ENCODE measurements at places on chromosomes 13 and 19. TPM values are rescaled to one million over a fixed set of nuclear protein-coding genes. Genes with fewer than 3 reads are reported as not detected.

The TEKTIP1 gene
- total RNA-seq: not detected

The LHB gene
- total RNA-seq: not detected

The TPRX1 gene
- total RNA-seq: not detected

The KLK15 gene
- not detected for total RNA-seq

The FAM32A gene
- 112 TPM for total RNA-seq

The PSG6 gene
- total RNA-seq: not detected

The FPR3 gene
- total RNA-seq: 3.9 TPM

The SIGLEC5 gene
- 1.6 TPM for total RNA-seq

The TMEM91 gene
- 17.0 TPM for total RNA-seq

The ZNF135 gene
- 16.2 TPM for total RNA-seq

The ZNF429 gene
- total RNA-seq: 12.8 TPM

The PIK3R2 gene
- 8.8 TPM for total RNA-seq

The DMAC2 gene
- 41.3 TPM for total RNA-seq

The PCDH8 gene
- not detected for total RNA-seq

DNA sequence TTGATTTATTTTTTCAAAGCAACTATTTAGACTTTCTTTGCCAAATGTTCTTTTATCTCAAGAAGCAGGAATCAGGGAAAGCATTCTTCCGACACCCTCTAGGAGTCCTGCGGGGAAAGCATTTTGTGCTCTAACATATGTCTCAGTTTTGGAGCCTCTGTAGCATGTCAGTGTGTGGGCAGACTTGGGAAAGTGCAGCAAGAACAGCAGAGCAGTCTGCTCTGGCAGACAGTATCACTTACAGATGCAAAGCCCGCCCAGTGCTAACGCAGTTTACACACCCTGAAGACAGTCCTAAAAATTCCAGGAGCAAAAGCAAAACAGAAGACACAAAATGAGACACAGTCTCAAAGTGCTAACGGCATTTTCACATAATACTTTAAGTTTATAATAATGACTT is 393.5 kb downstream of the KLF12 start:
- H3K4me3 ChIP-seq: peak overlapping the region; percentile 23
- H3K36me3 ChIP-seq: no peaks in the 10 kb centered on the region
- no peaks in the 10 kb centered on the region for H3K27me3 ChIP-seq
- no peak overlapping the region for H3K27ac ChIP-seq
- no peak for DNase-seq

GRCh38 chr19:45187421-45188100 is 9.0 kb downstream of the BLOC1S3 start:
- no peak overlapping the region for H3K27ac ChIP-seq
- no peak overlapping the region for H3K4me3 ChIP-seq
- DNase-seq: no peak
- no peaks in the 10 kb centered on the region for H3K27me3 ChIP-seq
- H3K36me3 ChIP-seq: no peaks in the 10 kb centered on the region

GRCh38 chr13:100203696-100204367 is 114.9 kb downstream of the PCCA start:
- H3K4me1 ChIP-seq: no peaks in the 10 kb centered on the region
- no peak for DNase-seq
- H3K36me3 ChIP-seq: no peaks in the 10 kb centered on the region
- no peak overlapping the region for H3K4me3 ChIP-seq
- no peaks in the 10 kb centered on the region for H3K27me3 ChIP-seq
- H3K27ac ChIP-seq: no peak overlapping the region

- H3K36me3 ChIP-seq: no peaks in the 10 kb centered on the region
- no peaks in the 10 kb centered on the region for H3K27me3 ChIP-seq
- no peaks in the 10 kb centered on the region for H3K4me1 ChIP-seq
- no peak for DNase-seq
Measured at GRCh38 chr19:18097993-18098890, 664 bp downstream of the MAST3 start.

DNA sequence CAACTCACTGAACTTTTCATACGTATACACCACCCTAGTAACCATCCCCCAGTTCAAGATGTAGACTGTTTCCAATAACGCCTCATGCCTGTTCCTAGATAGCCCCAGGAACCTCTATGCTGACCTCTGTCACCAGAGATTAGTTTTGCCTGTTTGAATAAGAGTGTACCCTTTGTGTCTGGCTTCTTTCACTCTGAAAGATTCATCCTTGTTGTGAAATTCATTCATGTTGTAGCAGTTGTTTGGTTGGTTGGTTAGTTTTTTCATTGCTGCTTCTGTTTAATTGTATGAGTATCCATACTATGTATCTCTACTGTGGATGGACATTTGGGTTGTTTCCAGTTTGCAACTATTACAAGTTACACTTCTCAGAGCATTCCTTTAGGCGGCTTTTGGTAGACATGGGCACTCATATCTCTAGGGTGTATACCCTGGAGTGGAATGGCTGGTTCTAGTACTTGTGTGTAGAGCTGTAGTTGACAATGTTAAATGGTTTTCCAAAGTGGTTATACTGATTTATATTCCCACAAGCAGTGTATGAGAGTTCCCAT is 1.6 kb downstream of the RNASEH2B start:
- H3K27ac ChIP-seq: peak overlapping the region; percentile 94
- no peak for DNase-seq
- no peaks in the 10 kb centered on the region for H3K36me3 ChIP-seq
- H3K4me1 ChIP-seq: peaks cover 5% of the 10 kb centered on the region
- H3K27me3 ChIP-seq: no peaks in the 10 kb centered on the region

- H3K27ac ChIP-seq: no peak overlapping the region
- no peaks in the 10 kb centered on the region for H3K4me1 ChIP-seq
- H3K36me3 ChIP-seq: no peaks in the 10 kb centered on the region
Measured at GRCh38 chr13:34467450-34468083, 474.5 kb upstream of the NBEA start.

DNA sequence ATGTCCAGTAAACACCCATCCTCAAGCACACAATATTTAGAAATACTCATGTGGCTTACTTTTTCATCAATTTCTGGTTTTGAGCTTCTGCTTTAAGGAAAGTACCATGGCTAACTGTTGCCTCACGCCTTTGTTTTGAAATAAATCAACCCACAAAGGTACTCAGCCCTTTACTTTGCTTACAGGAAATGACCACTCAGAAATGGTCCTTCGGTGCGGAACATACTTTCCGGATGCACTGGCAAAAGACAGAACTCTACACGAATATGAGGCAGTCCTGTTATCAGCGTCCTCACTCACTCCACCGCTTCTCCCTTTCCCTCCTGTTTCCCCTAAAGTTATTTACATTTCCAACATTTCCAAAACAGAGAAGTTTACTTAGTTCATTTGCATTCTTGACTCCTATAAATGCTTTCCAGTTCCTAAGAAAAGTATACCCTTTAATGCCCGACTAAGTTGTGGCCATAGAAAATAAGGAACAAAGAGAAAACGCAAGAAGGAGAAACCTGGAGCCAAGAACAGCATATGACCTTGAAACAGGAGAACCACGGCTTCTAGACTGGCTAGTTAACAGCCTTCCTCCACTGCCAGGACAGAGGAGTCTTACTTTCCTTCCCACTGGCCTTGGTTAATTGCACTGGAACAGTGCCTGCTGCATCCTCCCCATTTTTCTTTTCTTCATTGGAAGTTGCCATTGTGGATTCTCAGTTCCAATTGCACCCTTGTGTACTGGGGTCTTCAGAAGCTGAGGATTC is 10.6 kb downstream of the FPR2 start:
- no peaks in the 10 kb centered on the region for H3K27me3 ChIP-seq
- no peaks in the 10 kb centered on the region for H3K36me3 ChIP-seq

- H3K4me3 ChIP-seq: no peak overlapping the region
- DNase-seq: no peak
- H3K4me1 ChIP-seq: no peaks in the 10 kb centered on the region
- no peaks in the 10 kb centered on the region for H3K36me3 ChIP-seq
- H3K27ac ChIP-seq: no peak overlapping the region
- H3K27me3 ChIP-seq: no peaks in the 10 kb centered on the region
Measured at GRCh38 chr13:43515531-43515930, 271.2 kb downstream of the ENOX1 start.

DNA sequence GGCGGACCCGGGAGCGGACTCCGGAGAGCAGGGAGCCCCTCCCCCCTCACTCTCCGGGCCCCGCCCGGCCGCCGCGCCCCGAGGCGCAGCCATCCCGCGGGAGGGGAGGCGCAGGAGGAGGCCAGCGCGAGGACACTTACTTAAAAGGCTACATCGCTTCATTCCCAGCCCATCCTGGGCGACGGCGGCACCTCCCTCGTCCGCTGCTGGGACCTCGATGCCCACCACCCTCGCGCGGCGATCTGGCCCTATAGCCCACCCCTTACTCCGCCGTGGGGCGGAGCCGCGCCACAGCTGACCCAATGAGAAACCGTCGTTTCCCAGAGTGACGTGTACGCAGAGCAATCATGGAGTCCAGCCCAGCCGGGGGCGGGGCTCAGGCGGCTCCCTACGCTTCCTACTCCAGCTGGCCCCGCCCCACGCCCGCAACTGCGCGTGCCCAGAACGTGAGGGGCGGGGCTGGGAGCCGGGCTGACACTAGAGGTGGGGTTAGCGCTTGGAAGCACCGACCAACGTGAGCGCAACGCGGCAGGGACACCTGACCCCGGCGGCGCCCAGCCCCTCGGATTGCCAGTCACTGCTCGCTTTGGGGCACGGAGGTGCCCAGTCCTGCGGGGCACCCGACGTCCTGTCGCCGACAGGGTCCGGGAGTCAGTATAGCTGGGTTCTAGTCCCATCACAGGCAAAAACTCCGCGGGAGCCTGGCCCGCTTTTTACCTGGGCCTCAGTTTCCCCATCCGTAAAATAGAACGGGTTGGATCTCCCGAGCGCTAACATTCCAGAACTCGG is at the start of gene ANKRD27:
ANKRD27 (minus strand) TSS at position 250 of the 789 bp plus-strand sequence. CDS start 16,165 bp downstream, outside the sequence.
- no peaks in the 10 kb centered on the region for H3K36me3 ChIP-seq
- H3K27ac ChIP-seq: peak within 1 kb of the TSS; percentile 84
- peak within 1 kb of the TSS; percentile 92 for H3K4me3 ChIP-seq
- H3K27me3 ChIP-seq: peaks cover 12% of the 10 kb centered on the region

- DNase-seq: no peak
- H3K4me3 ChIP-seq: no peak overlapping the region
- no peaks in the 10 kb centered on the region for H3K27me3 ChIP-seq
- H3K27ac ChIP-seq: no peak overlapping the region
- no peaks in the 10 kb centered on the region for H3K36me3 ChIP-seq
Measured at GRCh38 chr13:28058866-28059613, 41.3 kb downstream of the FLT3 start.

DNA sequence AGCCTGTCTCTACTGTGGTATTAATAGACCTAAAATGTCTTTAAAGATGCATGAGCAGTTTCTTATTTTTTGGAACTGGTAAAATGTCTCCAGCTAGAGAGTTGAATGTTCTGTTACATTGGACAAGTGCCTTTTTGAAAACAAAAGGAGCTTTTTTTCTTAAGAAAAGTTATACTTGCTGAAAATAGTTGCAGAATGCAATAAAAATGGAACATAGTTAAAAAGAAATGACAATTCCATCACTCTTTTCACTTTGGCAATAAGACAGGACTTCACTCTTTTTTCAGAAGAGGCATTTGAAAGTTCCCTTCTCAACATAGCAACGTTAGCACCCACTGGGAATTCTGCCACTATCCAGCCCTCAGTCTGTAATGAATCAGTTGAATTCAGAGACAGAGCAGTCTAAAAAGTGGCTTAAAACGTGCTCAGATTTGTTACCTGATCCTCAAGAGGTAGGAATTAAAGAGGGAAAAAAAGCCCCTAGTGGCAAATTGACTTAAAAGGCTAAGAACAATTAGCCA is 10.1 kb downstream of the RGCC start:
- no peaks in the 10 kb centered on the region for H3K4me1 ChIP-seq
- no peak overlapping the region for H3K4me3 ChIP-seq
- no peak overlapping the region for H3K27ac ChIP-seq
- no peak for DNase-seq
- H3K36me3 ChIP-seq: no peaks in the 10 kb centered on the region

- no peak overlapping the region for H3K4me3 ChIP-seq
- no peak for DNase-seq
- H3K27ac ChIP-seq: no peak overlapping the region
- no peaks in the 10 kb centered on the region for H3K4me1 ChIP-seq
Measured at GRCh38 chr13:23858546-23858945, 30.7 kb downstream of the MIPEP start.

GRCh38 chr13:35770756-35771297 is 294.3 kb upstream of the MAB21L1 start:
- DNase-seq: no peak
- no peaks in the 10 kb centered on the region for H3K27me3 ChIP-seq
- no peak overlapping the region for H3K4me3 ChIP-seq
- H3K27ac ChIP-seq: no peak overlapping the region
- H3K4me1 ChIP-seq: no peaks in the 10 kb centered on the region
- no peaks in the 10 kb centered on the region for H3K36me3 ChIP-seq

- no peaks in the 10 kb centered on the region for H3K36me3 ChIP-seq
- H3K27me3 ChIP-seq: no peaks in the 10 kb centered on the region
- DNase-seq: no peak
- H3K4me1 ChIP-seq: peaks cover 6% of the 10 kb centered on the region
- H3K4me3 ChIP-seq: no peak overlapping the region
Measured at GRCh38 chr13:98217597-98217996, 40.5 kb upstream of the RNF113B start.

DNA sequence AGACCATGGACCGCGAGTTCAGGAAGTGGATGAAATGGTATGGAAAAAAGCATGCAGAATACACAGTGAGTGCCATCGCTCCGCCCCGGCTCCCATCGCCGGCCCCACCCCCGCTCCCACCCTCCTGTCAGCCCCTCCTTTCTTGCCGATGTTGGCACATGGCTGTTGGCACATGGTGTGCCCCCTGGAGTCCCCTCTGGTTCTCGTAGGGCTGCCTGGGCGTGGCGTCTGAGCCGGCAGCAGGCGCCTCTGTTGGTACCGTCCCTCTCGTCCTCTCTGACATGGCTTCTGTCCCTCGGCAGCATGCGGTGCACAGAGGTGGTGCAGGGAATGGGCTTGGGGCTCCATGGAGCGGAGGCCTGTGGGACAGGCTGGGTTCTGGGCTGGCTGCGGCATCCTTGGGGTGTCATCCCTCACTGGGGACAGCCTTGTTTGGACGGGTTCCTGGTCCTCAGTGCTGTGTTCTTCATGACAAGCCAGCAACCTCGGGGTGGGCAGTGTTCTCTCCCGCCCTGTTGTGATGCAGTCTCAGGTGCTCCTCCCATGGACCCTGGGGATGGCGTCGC is 30.9 kb downstream of the DOT1L start:
- no peaks in the 10 kb centered on the region for H3K27me3 ChIP-seq
- H3K4me1 ChIP-seq: no peaks in the 10 kb centered on the region
- DNase-seq: no peak
- H3K36me3 ChIP-seq: no peaks in the 10 kb centered on the region
- no peak overlapping the region for H3K27ac ChIP-seq
